ENCODE measurements at places on chromosomes 7 and 10. TPM values are rescaled to one million over a fixed set of nuclear protein-coding genes. Genes with fewer than 3 reads are reported as not detected.

DNA sequence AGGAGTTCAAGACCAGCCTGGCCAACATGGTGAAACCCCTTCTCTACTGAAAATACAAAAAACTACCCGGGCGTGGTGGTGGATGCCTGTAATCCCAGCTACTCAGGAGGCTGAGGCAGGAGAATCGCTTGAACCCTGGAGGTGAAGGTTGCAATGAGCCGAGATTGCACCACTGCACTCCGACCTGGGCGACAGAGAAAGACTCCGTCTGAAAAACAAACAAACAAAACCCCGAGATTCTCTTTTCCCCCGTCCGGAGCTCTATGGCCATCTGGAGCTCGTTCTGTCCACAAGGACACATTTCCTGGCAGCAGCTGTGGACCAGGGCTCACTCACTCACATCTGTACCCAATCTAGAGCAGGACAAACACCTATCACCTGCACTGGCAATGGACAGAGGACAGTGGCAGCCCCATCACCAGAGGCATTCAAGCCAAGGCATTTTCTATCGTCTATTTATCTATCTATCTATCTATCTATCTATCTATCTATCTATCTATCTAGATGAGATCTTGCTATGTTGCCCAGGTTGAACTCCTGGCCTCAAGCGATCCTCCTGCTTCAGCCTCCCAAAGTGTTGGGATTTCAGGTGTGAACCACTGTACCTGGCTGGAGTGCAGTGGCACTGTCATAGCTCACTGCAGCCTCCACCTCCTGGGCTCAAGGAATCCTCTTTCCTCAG is 167.1 kb upstream of the TNRC18 start:
- H3K4me3 ChIP-seq, result no peak overlapping the region
- no peaks in the 10 kb centered on the region for H3K36me3 ChIP-seq
- H3K27me3 ChIP-seq, result peaks cover 22% of the 10 kb centered on the region
- no peak for DNase-seq
- peak overlapping the region; percentile 77 for H3K27ac ChIP-seq

DNA sequence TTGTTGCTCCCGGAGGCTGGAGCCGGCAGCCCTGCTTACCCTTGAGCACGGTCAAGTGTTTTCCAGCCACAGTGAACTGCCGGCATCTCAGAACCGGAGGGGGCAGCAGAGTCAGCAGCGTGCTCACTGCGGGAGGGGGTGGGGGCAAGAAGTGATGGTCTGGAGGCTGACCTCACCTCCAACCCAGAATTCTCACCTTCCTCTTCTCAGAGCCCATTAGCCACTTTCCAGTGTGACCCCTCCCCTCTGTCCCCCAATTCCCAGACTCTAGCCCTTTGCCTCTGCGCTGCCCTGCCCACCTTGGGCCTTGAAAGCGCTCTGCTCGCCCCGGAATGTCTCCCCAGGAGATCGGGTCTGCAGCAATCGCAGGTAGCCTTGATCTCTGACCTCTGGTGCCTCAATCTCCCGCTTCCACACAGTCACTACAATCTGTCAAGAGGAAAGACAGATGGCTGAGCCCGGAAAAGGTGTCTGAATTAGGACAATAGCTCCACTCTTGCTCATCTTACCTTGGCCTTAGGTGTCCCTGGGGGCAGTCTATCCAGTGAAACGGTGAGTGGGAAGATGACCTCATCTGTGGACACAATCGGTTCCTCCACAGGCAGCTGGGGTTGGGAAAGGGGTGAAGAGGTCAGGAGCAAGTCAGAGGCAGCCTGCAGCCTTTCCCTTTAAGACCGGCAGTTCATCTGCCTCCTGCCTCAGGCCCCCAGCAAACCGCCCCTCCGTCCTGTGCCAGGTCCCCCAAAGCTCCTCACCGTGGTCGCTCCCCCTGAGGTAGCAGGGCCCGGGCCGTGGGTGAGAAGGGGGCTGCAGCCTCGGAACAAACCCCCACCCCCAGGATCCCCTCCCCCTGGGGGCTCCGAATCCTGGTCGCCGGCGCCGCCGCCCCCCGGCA is 942 bp downstream of the TRAPPC14 start:
- peak; percentile 85 for DNase-seq
- peak overlapping the region; percentile 95 for H3K27ac ChIP-seq
- peaks cover 26% of the 10 kb centered on the region for H3K4me1 ChIP-seq
- H3K27me3 ChIP-seq, result no peaks in the 10 kb centered on the region
- peak overlapping the region; percentile 83 for H3K4me3 ChIP-seq

- no peak for DNase-seq
- no peaks in the 10 kb centered on the region for H3K36me3 ChIP-seq
- H3K4me3 ChIP-seq, result no peak overlapping the region
- H3K27ac ChIP-seq, result no peak overlapping the region
Measured at GRCh38 chr7:46318276-46318675, 397.2 kb upstream of the IGFBP3 start.

DNA sequence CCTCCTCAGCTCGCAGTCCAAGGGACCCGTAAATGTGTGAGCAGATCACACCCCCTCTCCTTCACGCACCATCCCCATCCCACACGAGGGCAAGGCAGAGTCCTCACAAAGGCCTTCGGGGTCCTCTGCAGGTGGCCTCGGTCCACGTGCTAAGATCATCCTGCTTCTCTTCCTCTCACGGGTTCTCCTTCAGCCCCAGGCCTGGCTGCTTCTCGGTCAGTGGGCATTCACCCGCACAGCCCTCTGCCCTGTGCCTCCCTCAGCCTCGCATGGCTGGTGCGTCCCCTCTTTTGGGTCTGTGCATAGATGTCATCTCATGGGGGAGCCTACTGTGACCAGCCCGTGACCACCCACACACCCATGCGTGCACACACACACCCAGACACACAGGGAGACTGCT is 17.3 kb upstream of the FOXL3 start:
- no peaks in the 10 kb centered on the region for H3K36me3 ChIP-seq
- DNase-seq, result peak; percentile 58
- H3K4me1 ChIP-seq, result no peaks in the 10 kb centered on the region
- no peak overlapping the region for H3K4me3 ChIP-seq
- H3K27me3 ChIP-seq, result peaks cover 7% of the 10 kb centered on the region

- no peaks in the 10 kb centered on the region for H3K4me1 ChIP-seq
- H3K4me3 ChIP-seq, result no peak overlapping the region
Measured at GRCh38 chr7:53420550-53420949, 385.1 kb downstream of the POM121L12 start.

- peaks cover 5% of the 10 kb centered on the region for H3K4me1 ChIP-seq
- DNase-seq, result no peak
- H3K27ac ChIP-seq, result no peak overlapping the region
- H3K36me3 ChIP-seq, result no peaks in the 10 kb centered on the region
Measured at GRCh38 chr7:106010331-106010730, 47.3 kb downstream of the CDHR3 start.

DNA sequence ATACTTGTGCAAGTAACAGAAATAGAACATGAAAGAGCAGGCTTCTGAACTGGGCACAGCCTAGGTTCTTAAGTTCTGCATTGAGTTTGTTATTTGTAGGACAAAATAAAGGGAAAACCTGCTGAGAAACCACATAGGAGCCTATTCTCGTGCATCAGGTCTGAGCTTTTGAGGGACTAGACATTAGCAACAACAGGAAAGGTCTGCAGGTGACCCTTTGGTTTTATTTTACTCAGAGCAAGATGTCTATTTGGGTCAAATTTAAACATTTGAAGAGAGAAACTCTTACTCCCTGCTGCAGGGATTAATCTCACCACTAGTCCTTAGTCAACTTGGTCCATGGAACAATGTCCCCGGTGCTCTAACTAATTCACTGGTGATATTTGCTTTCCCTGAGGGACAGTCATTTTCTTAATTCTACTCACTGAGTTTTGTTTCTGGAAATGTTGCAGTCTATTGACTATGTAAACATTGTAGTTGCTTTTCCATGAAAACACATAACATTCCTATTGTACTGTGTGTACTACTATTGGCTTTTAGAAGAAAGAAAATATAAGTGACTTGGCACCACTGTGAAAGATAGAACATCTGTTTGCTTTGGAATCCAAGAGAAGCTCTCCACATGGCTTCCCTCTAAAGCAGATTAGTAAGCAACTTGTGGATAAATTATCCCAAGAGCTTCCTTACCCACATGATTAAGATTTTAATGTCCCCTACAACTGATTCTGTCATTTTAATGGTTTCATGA is 108.2 kb downstream of the CHRM2 start:
- no peaks in the 10 kb centered on the region for H3K4me1 ChIP-seq
- no peaks in the 10 kb centered on the region for H3K36me3 ChIP-seq
- H3K27me3 ChIP-seq, result no peaks in the 10 kb centered on the region
- no peak for DNase-seq
- no peak overlapping the region for H3K4me3 ChIP-seq

Gene CASP7
- 21.3 TPM for total RNA-seq

DNA sequence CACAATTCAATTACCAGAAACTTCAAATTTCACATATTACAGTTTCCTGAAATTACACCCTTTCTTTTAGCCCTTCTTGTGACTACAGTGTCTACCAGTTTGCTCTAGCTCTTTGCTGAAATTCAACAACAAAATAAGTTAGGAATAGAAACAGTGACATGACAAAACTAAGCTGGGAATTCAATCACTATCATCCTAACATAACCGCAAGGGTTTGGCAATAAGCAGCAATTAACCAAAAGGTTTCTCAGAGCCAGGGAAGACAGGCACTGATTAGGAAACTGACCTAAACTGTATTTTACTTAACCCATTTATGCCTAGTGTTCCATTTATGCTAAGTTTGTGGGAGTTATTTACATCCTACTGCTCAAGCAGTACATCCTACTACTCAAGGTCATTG is 31.3 kb downstream of the HIBADH start:
- no peak overlapping the region for H3K4me3 ChIP-seq
- H3K27me3 ChIP-seq, result no peaks in the 10 kb centered on the region

Gene RBP3
- not detected for total RNA-seq

Gene TMEM139
- 0.93 TPM for total RNA-seq

GRCh38 chr7:111919631-111920179 is 286.5 kb downstream of the DOCK4 start:
- DNase-seq, result no peak
- H3K4me1 ChIP-seq, result no peaks in the 10 kb centered on the region
- H3K27me3 ChIP-seq, result no peaks in the 10 kb centered on the region
- H3K27ac ChIP-seq, result no peak overlapping the region
- H3K4me3 ChIP-seq, result no peak overlapping the region

Gene ANXA7
- 97.9 TPM for total RNA-seq

Data from spleen (tissue), 13 donors.